ENCODE measurements at places on chromosomes 16 and 17.

- no peak for DNase-seq
Measured at GRCh38 chr17:69141431-69142174, at the start of gene ABCA6. Gene ABCA6 (minus strand): TSS chr17:69141895. CDS start chr17:69140703, 1,192 bp downstream.

- no peak for DNase-seq
Measured at GRCh38 chr16:89194340-89195311, 5.7 kb downstream of the SLC22A31 start.

DNA sequence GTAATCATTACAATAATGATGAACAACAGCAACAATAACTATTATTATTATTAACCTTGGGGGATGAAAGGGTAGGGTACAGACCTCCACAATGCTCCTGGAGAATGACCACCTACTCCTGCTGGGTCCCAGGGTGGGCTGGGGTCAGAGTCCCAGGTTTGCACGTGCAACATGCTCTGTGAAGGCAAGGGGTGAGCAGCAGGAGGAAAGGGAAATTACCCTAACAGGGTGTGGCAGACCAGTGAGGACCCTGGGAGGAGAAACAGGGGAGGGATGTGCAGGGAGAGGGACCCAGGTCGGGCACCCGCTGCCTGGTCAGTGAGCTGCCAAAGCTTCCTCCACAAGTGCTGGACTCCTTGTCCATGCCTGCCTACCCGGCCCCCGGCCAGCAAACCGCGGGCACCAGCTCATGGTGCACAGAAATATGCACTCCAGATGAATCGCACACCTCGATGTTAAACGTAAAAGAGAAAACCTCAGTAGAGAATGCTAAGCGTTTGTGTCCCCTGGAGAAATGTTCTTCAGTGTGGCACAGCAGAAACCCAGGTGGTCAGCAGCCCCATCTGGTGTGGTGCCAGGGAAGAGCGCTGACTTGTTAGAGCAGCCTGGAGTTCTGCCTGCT, 767.1 kb downstream of the KCNJ18 start:
- no peak for DNase-seq

DNA sequence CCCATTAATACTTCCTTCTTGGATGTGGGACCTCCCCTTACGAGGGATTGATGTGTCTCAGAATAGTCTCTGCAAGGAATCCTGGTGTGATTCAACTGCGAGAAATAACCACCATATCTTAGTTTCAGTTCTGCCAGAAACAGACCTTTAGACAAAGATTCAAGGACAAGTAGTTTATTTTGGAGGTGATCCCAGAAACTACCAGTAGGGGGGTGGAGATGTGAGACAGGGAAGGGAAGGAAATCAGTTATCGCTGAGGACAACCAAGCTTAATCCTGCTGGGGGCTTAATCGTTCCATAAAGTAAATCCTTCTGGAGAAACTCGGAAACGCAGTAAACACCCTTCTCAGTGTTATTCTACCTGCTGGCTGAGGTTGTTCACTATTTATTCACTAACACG, 5.0 kb upstream of the SDR42E1 start:
- DNase-seq = no peak

GRCh38 chr16:47064775-47065174, 79.0 kb downstream of the NETO2 start:
- no peak for DNase-seq

- no peak for DNase-seq
Measured at GRCh38 chr17:4184811-4185210, 41.8 kb downstream of the CYB5D2 start.

DNA sequence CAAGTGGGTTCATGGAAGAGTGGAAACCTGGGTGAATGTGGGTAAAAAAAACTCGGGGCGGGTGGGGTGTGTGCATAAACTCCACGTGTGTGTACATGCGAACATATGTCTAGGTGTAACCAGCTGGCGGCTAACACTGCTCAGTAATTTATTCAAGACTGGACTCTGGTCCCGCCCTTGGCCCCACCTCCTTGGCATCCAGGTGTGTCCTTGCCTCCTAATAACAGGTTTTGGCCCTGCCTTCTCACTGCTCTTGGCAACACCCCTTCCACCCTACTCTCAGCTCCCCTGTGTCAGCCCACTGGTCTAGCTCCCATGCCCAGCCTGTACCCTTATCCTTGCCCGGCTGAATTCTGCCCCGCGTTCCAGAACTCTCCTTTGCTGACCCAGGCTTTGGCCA, 8.3 kb downstream of the FLII start:
- no peak for DNase-seq

GRCh38 chr16:73268366-73268993, 220.6 kb upstream of the ZFHX3 start:
- no peak for DNase-seq

- DNase-seq = no peak
Measured at GRCh38 chr16:15576960-15577958, 65.7 kb downstream of the MARF1 start.

DNA sequence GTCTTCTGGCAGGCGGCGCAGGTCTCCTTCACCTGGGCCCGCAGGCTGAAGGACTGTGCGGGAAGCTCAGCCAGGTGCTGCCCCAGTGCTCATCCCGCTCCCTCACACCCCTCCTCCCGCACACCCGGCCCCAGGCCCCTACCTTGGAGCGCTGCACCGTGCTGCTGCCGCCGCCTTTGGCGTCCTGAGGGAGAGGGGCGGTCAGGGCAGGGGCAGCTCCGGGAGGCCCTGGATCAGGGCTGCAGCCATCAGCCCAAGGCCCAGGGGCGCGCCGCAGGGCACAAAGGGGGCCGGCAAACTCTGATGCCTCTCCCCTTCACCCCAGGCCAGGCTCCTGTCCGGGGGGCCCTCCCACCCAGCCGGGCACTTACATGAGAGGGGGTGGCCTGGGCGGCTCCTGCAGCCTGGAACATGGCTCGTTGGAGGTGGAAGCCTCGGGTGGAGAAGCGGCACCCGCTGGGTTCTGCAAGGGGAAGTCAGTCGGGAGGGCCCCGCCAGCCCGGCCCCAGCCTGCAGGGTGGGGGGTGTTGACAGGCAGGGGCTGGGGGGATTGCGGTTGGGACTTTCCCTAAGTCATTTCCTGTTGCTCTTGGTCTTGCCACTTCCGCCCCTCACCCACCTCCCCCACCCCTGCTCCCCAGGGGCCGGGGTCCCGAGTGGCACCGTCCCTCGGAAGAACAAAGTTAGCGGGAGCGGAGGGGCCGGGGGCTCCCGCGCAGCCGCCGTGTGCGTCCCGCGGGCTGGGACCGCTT, 863 bp downstream of the LIMD2 start:
- DNase-seq = peak; percentile 79

DNA sequence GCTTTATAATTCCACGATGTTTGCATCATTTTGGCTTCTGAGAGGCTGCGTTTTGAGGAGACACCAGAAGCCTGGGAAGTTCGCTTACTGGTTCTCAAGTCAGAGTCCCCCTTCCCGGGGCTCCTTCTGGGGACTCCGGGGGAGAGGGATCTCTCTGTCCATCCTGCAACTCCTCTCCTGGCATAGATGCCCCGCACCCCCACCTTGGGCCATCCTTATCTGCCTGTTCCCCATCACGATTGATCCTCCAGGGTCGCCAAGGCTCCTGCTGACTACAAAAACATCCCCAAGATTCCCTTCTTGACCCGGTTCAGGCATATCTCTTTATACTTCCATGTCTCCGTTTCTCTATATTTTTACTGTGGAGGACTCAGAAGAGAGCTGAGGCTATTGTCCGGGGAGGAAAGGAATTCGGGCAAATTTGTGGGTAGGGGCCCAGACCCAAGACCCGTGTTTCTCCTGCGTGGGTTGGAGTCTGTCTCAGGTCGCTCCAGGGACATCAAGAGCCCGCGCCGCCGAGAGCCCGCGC, 18.4 kb upstream of the HOXB13 start:
- no peak for DNase-seq

GRCh38 chr16:73670836-73671820, 623.2 kb upstream of the ZFHX3 start:
- no peak for DNase-seq

GRCh38 chr16:21982108-21982507, 18.8 kb downstream of the PDZD9 start:
- DNase-seq = no peak

- no peak for DNase-seq
Measured at GRCh38 chr16:79150632-79151310, 449.8 kb downstream of the MAF start.

GRCh38 chr17:40095944-40096791, 4.2 kb downstream of the NR1D1 start:
- DNase-seq = peak; percentile 70

- no peak for DNase-seq
Measured at GRCh38 chr17:66814570-66814969, 20.3 kb upstream of the CACNG5 start.

DNA sequence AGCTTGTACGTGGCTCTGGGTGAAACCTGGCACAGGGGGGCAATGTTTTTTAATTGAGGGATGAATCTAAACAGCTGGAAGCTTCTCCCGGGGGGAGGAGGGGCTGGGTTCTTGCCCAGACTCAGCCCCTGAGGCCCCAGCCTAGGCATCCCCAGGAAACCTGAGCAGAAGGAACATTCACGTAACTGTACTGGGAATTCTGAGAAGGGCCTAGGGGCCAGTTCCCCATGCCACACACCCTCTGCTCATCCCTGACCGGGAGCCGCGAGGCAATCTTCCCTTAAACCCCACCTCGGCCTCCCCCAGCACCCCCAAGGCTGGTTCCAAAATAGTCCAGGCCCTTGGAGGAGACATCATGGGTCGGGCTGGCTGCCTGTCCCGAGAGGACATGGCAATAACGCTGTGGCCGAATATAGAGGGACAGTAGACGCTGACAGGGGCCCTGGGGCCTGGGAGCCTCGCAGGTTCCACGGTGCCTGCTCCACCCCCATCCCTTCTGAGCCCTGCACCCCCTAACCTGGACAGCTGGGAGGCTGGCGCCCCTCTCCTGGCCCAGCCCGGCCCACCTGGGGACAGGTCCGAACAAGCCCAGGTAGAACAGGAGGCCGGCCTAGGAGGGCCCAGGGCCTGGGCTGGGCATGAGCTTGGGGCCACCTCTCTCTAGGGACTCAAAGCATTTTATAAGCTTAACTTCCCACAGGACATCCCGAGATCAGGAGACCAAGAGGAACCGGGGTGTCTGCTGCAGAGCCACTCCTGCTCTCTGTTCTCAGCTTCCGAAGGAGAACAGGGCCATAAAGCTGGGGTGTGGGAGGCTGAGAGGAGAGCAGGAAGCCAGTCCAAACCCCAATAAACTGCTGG, 83.2 kb upstream of the TOB1 start:
- DNase-seq = no peak

- no peak for DNase-seq
Measured at GRCh38 chr16:25707982-25708583, 16.3 kb downstream of the HS3ST4 start.

- no peak for DNase-seq
Measured at GRCh38 chr17:40610359-40610758, 37.3 kb downstream of the SMARCE1 start.

- no peak for DNase-seq
Measured at GRCh38 chr17:74332763-74333283, 6.8 kb downstream of the KIF19 start.

GRCh38 chr16:31274831-31275816, 15.3 kb downstream of the ITGAM start:
- DNase-seq = no peak

- DNase-seq = peak; percentile 53
Measured at GRCh38 chr17:42531455-42532354, 4.3 kb upstream of the NAGLU start.

GRCh38 chr16:74064120-74064735, 232.4 kb upstream of the PSMD7 start:
- no peak for DNase-seq

- no peak for DNase-seq
Measured at GRCh38 chr17:78315355-78316114, 44.3 kb downstream of the SOCS3 start.

GRCh38 chr16:30628628-30629540, 18.7 kb upstream of the ZNF689 start:
- DNase-seq = peak; percentile 94

DNA sequence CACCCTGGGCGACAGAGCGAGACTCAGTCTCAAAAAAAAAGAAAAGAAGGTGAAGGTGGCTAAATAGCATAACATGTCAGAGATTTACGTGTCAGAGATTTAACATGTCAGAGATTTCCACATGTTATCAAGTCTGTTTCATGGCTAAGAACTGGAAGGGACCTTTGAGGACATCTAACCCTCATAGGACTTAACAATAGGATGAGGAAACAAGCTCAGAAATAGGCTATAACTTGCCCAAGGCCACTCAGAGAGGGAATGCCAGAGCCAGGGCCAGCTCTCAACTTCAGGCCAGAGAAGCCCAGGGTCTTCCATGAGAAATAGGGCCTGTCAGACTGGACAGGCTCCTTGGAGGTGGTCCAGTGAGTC, 26.8 kb upstream of the ZNF629 start:
- DNase-seq = no peak

- no peak for DNase-seq
Measured at GRCh38 chr17:57889892-57890856, 40.3 kb upstream of the MRPS23 start.

GRCh38 chr17:72953621-72954020, 138.9 kb downstream of the SLC39A11 start:
- DNase-seq = no peak

DNA sequence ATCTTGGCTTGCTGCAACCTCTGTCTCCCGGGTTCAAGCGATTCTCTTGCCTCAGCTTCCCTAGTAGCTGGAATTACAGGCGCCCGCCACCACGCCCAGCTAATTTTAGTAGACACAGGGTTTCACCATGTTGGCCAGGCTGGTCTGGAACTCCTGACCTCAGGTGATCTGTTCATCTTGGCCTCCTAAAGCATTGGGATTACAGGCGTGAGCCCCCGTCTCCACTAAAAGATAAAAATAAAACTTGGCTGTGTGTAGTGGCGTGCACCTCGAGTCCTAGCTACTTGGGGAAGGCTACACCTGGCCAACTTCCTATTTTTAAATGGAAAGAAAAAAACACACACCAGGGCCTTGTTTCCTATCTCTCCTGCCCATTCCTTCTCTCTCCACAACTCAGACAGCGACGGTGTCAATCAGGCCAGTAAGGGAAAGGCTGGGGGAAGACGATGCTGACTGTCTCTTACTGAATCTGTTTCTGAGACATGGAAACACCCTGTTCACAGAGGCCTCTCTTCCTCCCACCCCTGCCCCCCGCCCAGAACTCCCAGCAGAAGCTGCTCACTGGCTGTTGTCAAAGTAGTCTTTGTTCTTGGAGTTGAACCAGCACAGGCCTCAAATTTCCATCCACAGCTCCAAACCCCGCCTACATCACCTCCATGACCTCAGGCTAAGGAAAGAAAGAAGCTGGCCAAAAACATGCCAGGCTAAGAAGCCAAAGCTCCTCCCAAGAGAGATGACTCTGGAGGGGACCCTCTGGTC, 96.6 kb downstream of the NXN start:
- DNase-seq = no peak

- DNase-seq = no peak
Measured at GRCh38 chr17:44376124-44376523, 12.5 kb upstream of the FAM171A2 start.

GRCh38 chr17:404703-405102, 52.1 kb upstream of the RPH3AL start:
- no peak for DNase-seq

Measured in activated CD4-positive, CD25-positive, alpha-beta regulatory T cell treated with anti-CD3 and anti-CD28 coated beads, Interleukin-2, amount 50 U/mL, for 72 hours (primary cell).